Activated T-cell treated with anti-CD3 and anti-CD28 coated beads, Interleukin-2, amount 50 U/mL, for 4 hours (primary cell): ENCODE measurements at places on chromosomes 7 and 10. TPM values are rescaled to one million over a fixed set of nuclear protein-coding genes. Genes with fewer than 3 reads are reported as not detected.

Gene GPR15LG
- not detected for total RNA-seq

Gene GPR22
- not detected for total RNA-seq

Gene CHST3
- 1.1 TPM for total RNA-seq

DNA sequence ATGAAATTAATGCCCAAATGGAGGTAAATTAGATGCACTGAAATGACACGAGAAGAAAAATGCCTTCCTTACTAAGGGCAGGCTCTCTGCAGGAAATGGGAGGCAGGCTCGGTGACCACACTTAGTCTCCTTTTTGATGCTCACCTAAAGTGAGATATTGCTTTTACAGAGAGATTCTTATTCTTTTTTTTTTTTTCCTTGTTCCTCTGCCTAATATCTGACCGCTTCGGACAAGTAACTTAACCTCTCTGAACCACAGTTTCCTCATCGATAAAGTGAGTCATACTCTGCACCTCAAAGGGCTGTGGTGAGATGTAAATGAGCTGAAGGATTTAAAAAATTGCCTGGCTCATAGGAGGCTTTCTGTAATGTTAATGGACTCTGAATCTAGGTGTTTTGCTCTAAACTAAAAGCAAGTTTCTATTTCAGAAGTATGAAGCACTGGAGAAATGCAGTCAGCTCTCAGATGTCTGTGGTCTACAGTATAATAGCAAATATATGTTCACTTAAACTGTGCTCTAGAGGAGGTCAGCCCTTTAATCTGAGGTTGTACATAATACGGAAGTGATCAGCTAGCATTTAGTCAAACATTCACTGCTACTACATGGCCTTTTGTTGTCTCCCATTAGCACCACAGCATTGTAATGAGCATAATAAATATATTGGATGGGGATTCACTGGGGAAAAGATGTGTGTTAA is 23.2 kb downstream of the NKX2-3 start:
- DNase-seq, result no peak

GRCh38 chr7:150357270-150357669 is 11.4 kb upstream of the REPIN1 start:
- DNase-seq, result peak; percentile 67

DNA sequence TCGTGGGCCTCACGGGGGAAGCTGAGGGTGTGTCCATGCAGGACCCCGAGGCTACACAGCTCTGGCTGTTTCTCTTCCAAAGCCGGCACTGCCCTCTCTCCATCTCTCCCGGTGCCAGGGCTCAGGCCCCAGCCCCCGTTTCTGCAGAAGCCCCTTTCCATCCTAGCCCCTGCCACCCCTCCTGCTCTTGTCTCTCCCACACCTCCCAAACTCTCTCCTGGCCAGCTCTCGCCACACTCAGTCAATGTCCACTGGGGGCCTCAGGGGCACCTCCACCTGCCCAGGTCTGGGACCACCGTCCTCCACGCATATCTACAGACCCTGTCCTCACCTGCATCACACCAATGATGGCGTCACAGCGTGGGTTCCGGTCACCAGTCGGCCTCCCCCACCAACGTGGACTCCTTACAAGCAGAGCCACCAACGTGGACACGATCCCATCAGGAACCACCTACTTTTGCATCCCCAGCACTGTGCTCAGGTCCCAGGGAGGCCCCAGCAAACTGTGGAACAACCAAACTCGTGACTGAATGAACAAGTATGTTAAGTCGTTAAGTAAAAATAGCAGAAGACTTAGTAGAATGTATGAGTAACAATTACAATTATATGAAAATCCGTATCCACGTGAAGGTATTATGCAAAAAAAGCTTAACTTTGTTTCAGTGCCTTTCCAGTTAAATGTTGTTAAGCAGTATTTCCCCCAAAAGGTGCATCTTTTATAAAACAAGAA is 38.4 kb downstream of the DIP2C start:
- no peak for DNase-seq

DNA sequence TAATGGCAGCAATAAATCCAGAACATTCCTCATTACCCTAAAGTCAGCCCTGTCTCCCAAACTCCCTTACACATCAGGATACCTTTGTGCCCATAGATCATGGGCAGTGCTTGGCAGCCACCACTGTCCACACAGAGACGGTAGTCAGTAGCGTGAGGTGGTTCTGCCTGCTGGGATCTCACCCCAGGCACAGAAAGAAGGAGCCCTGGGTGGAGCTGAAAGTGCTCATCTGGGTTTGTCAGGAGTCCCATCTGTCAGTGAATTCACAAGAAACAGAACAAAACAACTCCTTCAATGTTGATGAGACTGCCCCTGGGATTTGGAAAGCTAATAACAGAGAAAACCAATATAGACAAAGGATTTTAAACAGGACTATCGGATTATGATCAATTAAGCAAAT is 90.2 kb upstream of the PRSS58 start:
- DNase-seq, result no peak
